ENCODE measurements at places on chromosomes 12 and 14. TPM values are rescaled to one million over a fixed set of nuclear protein-coding genes. Genes with fewer than 3 reads are reported as not detected.
A peak's percentile ranks its signal among the peaks of the same experiment; 100 is the strongest.

- H3K27ac ChIP-seq = no peak overlapping the region
- no peak for DNase-seq
- H3K4me1 ChIP-seq = no peaks in the 10 kb centered on the region
- H3K36me3 ChIP-seq = no peaks in the 10 kb centered on the region
- no peak overlapping the region for H3K4me3 ChIP-seq
Measured at GRCh38 chr14:95303552-95303951, 16.2 kb downstream of the CLMN start.

GRCh38 chr12:42019746-42020145, 124.9 kb downstream of the GXYLT1 start:
- peaks cover 5% of the 10 kb centered on the region for H3K4me1 ChIP-seq
- H3K36me3 ChIP-seq = no peaks in the 10 kb centered on the region

- no peaks in the 10 kb centered on the region for H3K27me3 ChIP-seq
- H3K4me3 ChIP-seq = no peak overlapping the region
- peaks cover 6% of the 10 kb centered on the region for H3K4me1 ChIP-seq
- DNase-seq = no peak
Measured at GRCh38 chr14:77582511-77582910, 33.9 kb downstream of the SPTLC2 start.

GRCh38 chr12:23954332-23954731, 4.9 kb upstream of the SOX5 start:
- peaks cover 9% of the 10 kb centered on the region for H3K4me1 ChIP-seq
- DNase-seq = no peak
- peaks cover 3% of the 10 kb centered on the region for H3K27me3 ChIP-seq
- H3K36me3 ChIP-seq = no peaks in the 10 kb centered on the region
- H3K27ac ChIP-seq = no peak overlapping the region

- no peaks in the 10 kb centered on the region for H3K36me3 ChIP-seq
- DNase-seq = no peak
- H3K4me1 ChIP-seq = no peaks in the 10 kb centered on the region
- no peak overlapping the region for H3K27ac ChIP-seq
- H3K4me3 ChIP-seq = no peak overlapping the region
Measured at GRCh38 chr14:34169561-34169960, 218.7 kb upstream of the EGLN3 start.

- H3K27me3 ChIP-seq = no peaks in the 10 kb centered on the region
- H3K4me1 ChIP-seq = no peaks in the 10 kb centered on the region
- H3K4me3 ChIP-seq = peak overlapping the region; percentile 92
Measured at GRCh38 chr12:116735951-116736599, 1.8 kb downstream of the SPRING1 start.

- no peaks in the 10 kb centered on the region for H3K4me1 ChIP-seq
- DNase-seq = no peak
- no peaks in the 10 kb centered on the region for H3K36me3 ChIP-seq
- no peaks in the 10 kb centered on the region for H3K27me3 ChIP-seq
Measured at GRCh38 chr14:91367173-91368171, 50.1 kb downstream of the CCDC88C start.

DNA sequence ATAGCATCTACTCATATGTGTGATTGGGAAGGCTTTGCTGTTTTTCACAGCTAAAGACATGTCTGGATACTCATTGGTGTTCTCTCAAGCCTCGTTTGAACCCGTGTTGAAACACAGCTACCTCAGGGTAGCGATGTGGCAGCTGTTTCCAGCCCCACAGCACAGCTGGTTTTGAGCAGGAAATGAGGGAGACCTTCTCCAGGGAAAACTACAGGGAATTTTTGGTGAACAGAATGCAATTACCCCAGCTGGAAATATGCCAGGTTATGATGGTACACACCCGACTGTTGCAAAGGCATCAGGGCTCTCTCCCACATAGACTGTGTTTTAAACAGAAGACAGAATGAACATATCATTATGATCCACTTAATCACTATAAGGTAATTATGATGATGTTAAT, 828.9 kb downstream of the VRK1 start:
- H3K27ac ChIP-seq = no peak overlapping the region
- no peak for DNase-seq
- H3K36me3 ChIP-seq = no peaks in the 10 kb centered on the region
- no peak overlapping the region for H3K4me3 ChIP-seq
- no peaks in the 10 kb centered on the region for H3K27me3 ChIP-seq

DNA sequence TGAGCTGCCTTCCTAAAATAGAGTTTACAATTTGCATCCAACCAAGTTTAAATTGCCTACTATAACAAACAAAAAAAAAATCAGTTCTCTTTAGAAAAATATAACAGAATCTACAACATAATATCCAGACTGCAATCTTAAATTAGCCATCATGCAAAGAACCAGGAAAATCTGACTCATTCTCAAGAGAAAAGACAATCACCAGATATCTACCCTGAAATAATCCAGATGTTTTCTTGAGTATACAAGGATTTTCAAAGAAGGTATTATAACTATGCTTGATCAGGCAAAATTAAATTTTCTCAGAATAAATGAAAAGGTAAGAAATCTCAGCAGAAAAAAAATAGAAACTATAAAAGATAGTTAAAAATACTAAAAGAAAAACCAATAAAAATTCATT, 115.6 kb downstream of the CCER1 start:
- no peak for DNase-seq
- no peaks in the 10 kb centered on the region for H3K4me1 ChIP-seq

PTCSC3 gene
- total RNA-seq = not detected

KLRB1 gene
- total RNA-seq = 1.5 TPM

SCN8A gene
- 0.82 TPM for total RNA-seq

ITGB7 gene
- total RNA-seq = 1.2 TPM

KRT2 gene
- total RNA-seq = not detected

EML1 gene
- 148 TPM for total RNA-seq

KERA gene
- not detected for total RNA-seq

PRR4 gene
- 1.3 TPM for total RNA-seq

Data from sigmoid colon (tissue), 7 donors.